ENCODE measurements at places on chromosomes 1 and 21. TPM values are rescaled to one million over a fixed set of nuclear protein-coding genes. Genes with fewer than 3 reads are reported as not detected.
A peak's percentile ranks its signal among the peaks of the same experiment; 100 is the strongest.

The CPLANE2 gene
- total RNA-seq = 6.3 TPM

The GJA9 gene
- not detected for total RNA-seq

The PLPP3 gene
- total RNA-seq = 53.2 TPM

The CITED4 gene
- 15.9 TPM for total RNA-seq

DNA sequence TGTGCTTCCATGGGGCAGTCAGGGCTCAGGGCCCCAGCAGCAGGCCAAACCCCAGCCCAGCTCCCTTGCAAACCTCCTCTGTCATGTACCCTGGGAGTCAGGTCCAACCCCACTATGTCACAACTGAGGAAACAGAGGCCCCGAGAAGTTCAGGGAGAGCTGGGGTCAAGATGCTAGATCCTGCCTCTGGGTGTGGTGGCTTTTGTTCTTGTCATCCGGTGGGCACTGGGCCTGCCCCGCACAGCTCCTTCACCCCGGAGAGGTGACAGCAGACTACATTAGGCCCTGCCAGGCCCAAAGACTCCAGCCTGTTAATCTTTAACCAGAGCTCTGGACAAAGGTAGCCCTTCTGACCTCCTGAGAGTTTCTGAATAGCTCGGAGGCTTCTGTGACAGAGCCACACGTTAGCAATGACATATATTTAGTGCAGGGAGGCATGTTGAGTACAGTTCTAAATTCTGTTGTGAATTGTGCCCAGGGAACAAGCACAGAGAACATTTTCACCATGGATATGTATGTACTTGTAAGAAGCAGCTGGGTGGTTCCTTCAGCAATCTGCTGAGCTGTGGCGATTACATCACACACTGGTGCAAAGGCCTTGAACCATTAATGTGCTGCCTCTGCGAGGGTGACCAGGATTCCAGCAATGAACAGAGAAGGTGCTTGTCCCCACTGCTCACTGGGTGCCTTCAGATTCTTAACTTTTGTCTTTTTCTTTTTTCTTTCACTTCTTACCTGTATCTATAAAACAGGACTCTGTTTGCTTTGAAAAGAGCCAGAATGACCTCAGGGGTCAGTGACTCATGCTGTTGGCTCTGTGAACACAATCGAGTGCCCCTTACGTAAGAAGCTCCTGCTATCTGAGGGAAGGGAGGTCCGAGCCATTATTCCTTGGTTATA is 102.8 kb downstream of the RHOU start:
- H3K27me3 ChIP-seq = no peaks in the 10 kb centered on the region
- H3K36me3 ChIP-seq = no peaks in the 10 kb centered on the region
- no peak overlapping the region for H3K4me3 ChIP-seq
- H3K4me1 ChIP-seq = no peaks in the 10 kb centered on the region
- peak; percentile 42 for DNase-seq

DNA sequence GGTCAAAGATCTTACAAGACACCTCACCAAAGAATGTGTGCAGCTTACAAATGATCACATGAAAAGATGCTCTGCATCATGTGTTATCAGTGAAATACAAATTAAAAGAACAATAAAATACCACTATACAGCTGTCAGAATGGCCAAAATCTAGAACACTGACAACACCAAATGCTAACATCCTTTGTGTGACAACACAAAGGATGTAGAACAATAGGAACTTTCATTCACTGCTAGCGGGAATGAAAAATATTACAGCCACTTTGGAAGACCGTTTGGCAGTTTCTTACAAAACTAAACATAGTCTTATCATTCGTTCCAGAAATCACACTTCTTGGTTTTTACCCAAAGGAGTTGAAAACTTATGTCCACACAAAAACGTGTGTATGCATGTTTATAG is 20.6 kb upstream of the SELP start:
- H3K27me3 ChIP-seq = no peaks in the 10 kb centered on the region
- no peaks in the 10 kb centered on the region for H3K36me3 ChIP-seq
- DNase-seq = no peak
- no peaks in the 10 kb centered on the region for H3K4me1 ChIP-seq
- no peak overlapping the region for H3K4me3 ChIP-seq

- DNase-seq = no peak
- no peak overlapping the region for H3K4me3 ChIP-seq
- no peak overlapping the region for H3K27ac ChIP-seq
- no peaks in the 10 kb centered on the region for H3K36me3 ChIP-seq
These were observed 4.0 kb upstream of the GBP5 start for GRCh38 chr1:89276690-89277089.

- H3K4me3 ChIP-seq = no peak overlapping the region
- H3K4me1 ChIP-seq = peaks cover 27% of the 10 kb centered on the region
- DNase-seq = no peak
- no peaks in the 10 kb centered on the region for H3K36me3 ChIP-seq
These were observed 6.2 kb downstream of the UBIAD1 start for GRCh38 chr1:11279152-11279551.

DNA sequence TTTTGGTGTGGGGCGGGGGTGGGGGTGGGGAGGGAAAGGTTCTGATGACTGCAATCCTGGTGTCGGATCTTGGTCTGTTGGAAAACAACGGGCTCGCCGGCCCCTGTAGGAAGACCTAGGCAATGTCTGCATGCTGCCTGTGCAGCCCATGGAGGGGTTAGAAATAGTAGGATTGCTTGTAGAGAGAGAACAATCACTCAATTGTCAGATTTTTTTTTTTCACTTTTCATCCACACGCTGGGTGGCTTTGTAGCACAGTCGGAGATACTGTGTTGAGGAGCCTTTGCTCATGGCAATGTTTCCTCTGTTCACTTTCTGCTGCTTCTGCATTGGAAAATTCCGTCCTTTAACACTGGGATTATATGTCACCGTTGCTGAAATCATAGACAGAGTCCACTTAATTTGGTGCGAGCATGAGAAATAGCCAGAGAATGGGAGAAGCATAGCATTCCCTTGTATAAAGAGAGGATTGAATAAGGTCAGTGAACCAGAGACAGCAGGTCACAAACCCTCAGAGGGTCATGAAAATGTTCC is 107.5 kb downstream of the MRPS6 start:
- no peak for DNase-seq
- no peaks in the 10 kb centered on the region for H3K36me3 ChIP-seq
- H3K27ac ChIP-seq = peak overlapping the region; percentile 60
- H3K4me3 ChIP-seq = peak overlapping the region; percentile 39
- H3K4me1 ChIP-seq = peaks cover 51% of the 10 kb centered on the region
- no peaks in the 10 kb centered on the region for H3K27me3 ChIP-seq

- no peak overlapping the region for H3K27ac ChIP-seq
- H3K4me1 ChIP-seq = no peaks in the 10 kb centered on the region
- no peak overlapping the region for H3K4me3 ChIP-seq
- DNase-seq = no peak
These were observed 51.4 kb upstream of the CR2 start for GRCh38 chr1:207402744-207403143.

GRCh38 chr1:67441739-67442281 is 11.6 kb upstream of the SERBP1 start:
- peaks cover 25% of the 10 kb centered on the region for H3K4me1 ChIP-seq
- H3K4me3 ChIP-seq = no peak overlapping the region
- H3K27me3 ChIP-seq = no peaks in the 10 kb centered on the region
- DNase-seq = no peak

DNA sequence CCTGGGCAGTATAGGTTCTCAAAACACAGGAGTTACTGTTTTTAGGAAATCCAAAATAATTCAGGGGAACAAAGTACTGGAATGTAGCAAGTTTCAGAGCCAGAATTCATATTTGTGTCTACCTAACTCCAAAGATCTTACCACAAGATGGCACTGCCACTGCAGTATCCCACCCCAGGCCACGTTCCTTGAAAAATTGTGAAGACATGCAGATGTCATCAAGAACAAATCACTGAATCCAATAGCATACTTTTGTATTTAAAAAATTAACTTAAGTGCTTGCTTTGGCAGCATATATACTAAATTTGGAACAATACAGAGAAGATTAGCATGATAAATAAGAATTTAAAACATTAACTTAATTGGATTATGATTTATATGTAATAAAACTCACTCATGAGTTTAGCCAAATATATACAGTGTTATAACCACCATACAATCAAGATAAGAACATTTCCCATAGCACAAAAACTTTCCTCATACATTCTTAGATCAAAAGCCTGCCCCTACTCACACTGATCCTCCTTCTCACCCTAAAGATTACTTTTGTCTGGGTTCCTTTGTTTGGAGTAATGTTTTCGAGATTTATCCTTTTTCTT is 209.9 kb downstream of the FAF1 start:
- no peaks in the 10 kb centered on the region for H3K4me1 ChIP-seq
- H3K4me3 ChIP-seq = no peak overlapping the region
- DNase-seq = no peak

- DNase-seq = no peak
- no peak overlapping the region for H3K27ac ChIP-seq
- H3K36me3 ChIP-seq = no peaks in the 10 kb centered on the region
- H3K4me1 ChIP-seq = no peaks in the 10 kb centered on the region
- H3K4me3 ChIP-seq = no peak overlapping the region
These were observed 8.9 kb upstream of the HAO2 start for GRCh38 chr1:119359730-119360129.

DNA sequence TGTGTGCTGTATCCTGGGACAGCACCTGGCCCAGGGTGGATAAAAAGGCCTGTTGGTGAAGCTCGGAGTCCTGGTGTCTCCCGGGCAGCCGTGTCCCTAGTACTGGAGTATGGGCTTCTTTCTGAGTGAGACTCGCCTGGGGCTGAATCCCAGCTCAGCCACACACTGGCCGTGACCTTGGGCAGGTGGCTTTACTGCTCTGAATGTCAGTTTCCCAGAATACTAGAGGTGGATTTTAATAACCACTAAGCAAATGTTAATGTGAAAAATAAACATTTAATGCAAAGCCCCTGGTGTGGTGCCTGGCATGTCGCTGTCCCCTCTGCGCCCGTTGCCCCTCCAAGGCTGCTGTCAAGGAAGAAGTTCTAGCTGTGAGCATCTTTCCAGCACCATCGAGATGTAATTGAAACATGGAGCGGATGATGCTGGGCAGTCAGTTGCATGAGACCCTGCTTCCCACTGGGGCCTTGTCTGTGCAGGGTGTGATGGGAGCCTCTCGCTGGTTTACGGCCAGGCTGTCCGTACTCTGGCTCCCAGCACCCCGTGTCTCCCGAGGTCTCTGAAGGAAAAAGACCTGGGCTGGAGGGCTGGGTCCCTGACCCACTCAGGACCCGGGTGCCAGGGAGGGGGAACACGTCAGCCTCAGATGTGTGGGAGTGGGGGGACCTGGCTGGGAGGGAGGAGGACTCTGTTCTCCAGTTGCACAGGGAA is 527.8 kb downstream of the MATN1 start:
- no peak overlapping the region for H3K27ac ChIP-seq
- no peaks in the 10 kb centered on the region for H3K27me3 ChIP-seq
- DNase-seq = no peak
- H3K4me3 ChIP-seq = no peak overlapping the region
- H3K36me3 ChIP-seq = no peaks in the 10 kb centered on the region

DNA sequence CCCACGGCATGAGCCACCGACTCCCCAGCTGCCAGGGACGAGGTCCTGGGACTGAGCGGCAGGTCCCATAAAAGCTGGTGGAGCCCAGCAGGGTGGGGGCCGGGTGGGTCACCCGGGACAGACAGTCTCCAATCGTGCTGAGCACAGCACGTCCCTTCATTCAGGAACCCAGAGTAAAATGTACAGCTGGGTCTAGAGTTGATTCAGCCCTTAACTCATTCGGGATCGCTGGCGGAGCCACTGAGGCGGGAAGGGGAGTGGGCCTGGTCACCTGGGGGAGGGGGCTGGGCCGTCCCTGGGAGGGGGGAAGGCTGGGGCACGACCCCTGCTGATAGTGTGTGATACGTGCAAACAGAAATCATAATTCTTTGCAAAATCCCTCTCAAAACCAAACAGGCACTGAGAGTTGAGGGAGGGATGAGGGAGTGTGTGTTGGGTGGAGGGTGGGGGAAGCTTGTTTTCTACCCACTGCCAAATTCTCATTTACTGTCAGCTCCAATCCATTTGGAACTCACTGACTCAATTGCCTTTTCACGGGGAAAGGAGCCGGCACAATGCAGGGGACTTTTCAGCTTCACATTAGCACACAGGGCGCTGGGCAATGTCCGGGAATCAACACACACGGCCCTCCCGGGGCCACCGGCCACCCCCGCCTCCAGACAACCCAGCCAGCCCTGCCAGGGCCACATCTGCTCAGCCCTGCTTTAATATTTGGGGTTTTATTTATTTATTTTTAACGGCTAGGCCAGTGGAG is 13.8 kb downstream of the CASZ1 start:
- no peaks in the 10 kb centered on the region for H3K27me3 ChIP-seq
- H3K4me3 ChIP-seq = no peak overlapping the region
- peaks cover 72% of the 10 kb centered on the region for H3K4me1 ChIP-seq
- no peak for DNase-seq
- peak overlapping the region; percentile 85 for H3K27ac ChIP-seq
- no peaks in the 10 kb centered on the region for H3K36me3 ChIP-seq

DNA sequence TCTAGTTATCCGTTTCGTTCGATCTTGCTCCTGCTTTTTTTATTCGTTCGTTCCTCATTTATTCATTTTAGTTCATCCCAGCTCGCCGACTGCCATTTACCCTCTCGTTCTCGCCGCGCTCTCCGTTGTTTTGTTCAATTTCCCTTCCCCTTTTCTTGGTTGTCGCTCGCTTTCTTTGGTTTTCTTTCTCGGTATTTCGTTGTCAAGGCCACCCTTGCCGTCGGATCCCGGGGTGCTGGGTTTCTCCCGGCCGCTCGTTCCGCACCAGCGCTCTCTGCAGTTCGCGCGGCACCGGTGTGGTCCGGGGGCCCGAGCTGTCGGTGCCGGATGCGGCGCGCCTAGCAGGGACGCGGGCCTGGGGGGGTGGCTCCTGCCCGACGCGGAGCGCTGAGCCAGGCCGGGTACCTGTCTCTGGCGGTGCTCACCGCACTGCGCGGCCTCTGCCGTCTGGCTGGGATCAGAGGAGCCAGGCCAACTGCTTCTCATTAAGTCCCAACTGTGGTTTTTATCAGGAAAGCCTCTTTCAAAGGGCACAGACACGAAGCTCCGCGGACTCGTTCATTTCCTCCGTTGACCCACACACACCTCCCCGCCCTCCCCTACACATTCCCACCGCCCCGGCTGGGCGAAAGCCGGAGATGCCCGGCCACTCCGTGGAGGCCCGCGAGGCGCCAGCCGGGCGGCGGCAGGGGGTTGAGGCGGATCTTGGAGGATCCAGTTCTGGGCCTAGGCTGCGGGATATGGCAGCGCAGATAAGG is 1.6 kb downstream of the ALX3 start:
- no peaks in the 10 kb centered on the region for H3K36me3 ChIP-seq
- H3K4me3 ChIP-seq = no peak overlapping the region
- no peak for DNase-seq
- peaks cover 4% of the 10 kb centered on the region for H3K4me1 ChIP-seq
- H3K27ac ChIP-seq = no peak overlapping the region

- peaks cover 85% of the 10 kb centered on the region for H3K4me1 ChIP-seq
- no peak overlapping the region for H3K4me3 ChIP-seq
- DNase-seq = no peak
- H3K27ac ChIP-seq = peak overlapping the region; percentile 97
These were observed 130.6 kb downstream of the EDEM3 start for GRCh38 chr1:184624051-184624450.

GRCh38 chr1:38296047-38296446 is 249.5 kb upstream of the POU3F1 start:
- H3K27ac ChIP-seq = no peak overlapping the region
- no peak overlapping the region for H3K4me3 ChIP-seq
- H3K27me3 ChIP-seq = peaks cover 7% of the 10 kb centered on the region
- H3K4me1 ChIP-seq = no peaks in the 10 kb centered on the region

- peaks cover 48% of the 10 kb centered on the region for H3K4me1 ChIP-seq
- H3K27ac ChIP-seq = peak overlapping the region; percentile 69
- no peak overlapping the region for H3K4me3 ChIP-seq
- H3K27me3 ChIP-seq = no peaks in the 10 kb centered on the region
These were observed 3.4 kb downstream of the CASQ2 start for GRCh38 chr1:115765091-115765490.

Measured in gastrocnemius medialis (tissue), 4 donors.